ENCODE measurements at places on chromosomes 16 and 17.

DNA sequence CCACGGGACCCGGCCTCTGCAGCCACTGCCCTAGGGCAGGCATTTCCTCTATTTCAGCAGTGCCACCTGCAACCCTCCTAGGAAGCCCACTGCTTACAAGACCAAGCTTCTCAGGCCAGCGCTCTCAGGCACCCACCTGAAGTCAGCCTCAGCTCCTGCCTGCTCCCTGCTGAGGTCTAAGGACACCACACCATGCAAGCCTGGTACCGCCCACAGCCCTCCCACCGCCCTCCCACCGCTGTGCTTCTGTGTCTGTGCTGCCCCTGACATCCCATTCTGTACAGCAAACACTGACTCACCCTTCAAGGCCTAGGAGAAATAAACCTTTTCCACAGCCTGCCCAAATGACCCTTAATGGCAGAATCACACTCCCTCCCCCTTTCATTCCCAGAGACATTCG, 6.3 kb downstream of the CLUH start:
- no peak for DNase-seq

DNA sequence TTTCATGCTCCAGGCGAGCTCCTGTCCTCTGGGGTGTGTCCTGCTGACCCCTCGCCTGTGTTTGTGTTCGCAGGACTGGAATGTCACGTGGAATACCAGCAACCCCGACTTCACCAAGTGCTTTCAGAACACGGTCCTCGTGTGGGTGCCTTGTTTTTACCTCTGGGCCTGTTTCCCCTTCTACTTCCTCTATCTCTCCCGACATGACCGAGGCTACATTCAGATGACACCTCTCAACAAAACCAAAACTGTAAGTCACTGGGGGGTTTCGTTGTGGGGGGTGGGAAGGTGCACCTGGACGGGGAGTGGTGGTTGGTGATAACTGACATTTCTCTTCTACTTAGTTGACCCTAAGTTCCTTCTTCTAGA, 58.3 kb downstream of the ABCC1 start:
- DNase-seq, result no peak

DNA sequence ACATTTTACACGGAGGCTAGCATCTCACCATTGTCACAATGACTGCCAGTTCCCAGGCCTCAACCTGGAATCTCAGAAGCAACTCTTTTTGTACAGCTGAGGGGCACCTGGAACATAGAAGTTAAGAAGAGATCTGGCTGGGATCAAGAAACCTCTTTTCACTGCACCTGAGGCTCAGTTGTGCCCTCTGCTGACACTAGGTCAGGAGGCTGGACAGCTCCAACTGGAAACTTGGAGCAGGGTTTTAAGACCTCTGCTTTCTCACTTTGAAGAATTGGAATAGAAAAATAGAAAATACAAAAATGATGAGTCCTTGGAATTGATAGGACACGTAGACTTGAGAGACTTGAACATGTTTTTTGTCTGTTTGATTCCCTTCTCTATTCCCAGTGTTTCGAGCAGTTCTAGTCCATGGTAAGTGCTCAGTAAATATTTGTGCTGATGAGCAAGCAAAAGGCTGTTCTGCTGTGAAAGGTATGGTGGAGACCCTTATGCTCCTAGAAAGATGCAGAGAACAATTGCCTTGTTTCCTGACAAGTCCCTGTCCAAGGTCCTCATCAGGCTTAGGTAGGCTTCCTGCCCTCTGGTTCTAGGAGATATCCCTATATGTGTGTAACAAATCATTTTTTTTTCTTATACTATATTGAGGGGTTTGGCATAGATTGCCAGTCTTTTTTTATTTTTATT, 13.6 kb upstream of the PPM1D start:
- no peak for DNase-seq

DNA sequence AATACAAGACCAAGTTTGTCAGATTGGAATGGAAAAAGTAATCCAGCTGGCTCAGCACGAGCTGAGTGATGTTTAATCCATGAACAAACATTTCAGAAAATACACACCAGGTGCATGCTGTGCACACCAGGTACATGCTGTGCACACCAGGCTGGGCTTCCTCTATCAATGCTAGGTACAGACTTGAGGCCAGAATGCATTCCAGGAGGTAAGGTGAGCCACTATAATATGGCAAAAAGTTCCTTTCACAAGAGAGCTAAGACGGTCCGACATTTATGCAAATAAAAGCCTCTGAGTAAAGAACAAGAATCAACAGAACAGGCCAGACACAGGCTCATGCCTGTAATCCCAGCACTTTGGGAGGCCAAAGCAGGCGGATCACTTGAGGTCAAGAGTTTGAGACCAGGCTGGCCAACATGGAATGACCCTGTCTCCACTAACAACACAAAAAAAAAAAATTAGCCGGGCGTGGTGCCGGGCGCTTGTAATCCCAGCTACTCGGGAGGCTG, 128.2 kb downstream of the ZNF778 start:
- DNase-seq, result no peak

GRCh38 chr16:86882586-86883280, 304.4 kb downstream of the FOXL1 start:
- DNase-seq, result no peak

DNA sequence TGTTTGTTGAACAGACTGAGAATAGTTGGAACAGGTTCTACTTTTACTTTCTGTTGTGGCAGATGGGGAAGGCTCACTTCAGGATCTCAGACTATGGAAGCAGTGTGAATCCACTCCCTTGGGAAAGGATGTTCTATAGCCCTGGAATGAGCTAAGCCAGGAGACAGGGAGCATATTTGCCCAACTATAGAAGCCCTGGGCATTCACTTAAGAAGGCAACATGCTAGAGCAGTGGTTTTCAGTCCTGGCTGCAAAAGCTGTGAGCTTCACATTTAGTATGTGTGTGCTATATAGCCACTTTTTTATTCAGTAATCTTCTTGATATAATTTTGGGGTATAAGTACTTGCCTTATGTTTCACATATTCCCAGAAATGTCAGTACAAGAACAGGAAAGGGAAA, 1.2 kb upstream of the KRT32 start:
- DNase-seq, result no peak

DNA sequence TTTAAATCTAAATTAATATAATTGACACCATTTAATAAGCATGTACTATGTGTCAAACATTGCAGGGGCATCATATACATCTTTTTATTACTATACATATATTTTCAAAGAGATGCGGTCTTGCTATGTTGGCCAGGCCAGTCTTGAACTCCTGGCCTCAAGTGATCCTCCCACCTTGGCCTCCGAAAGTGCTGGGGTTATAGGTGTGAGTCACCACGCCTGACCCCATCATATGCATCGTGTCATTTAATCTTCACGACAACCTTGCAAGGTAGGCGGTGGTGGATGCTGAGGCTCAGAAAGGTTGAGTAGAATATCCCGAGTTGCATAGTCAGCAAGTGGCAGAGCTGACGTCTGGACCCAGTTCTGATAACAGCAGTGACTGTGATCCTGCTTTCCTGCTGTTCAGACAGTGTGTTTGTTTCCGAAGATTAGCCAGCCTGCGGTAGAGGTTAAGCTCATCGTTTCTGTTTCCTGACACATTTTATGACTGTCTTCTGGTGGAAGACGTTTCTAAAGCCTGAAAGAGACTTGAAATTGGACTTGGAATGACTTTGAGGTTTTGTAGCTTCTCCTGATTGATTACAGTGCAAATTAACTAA, 316.6 kb downstream of the SNX29 start:
- no peak for DNase-seq

GRCh38 chr16:3150346-3151218, 15.8 kb downstream of the ZNF213 start:
- DNase-seq, result no peak

DNA sequence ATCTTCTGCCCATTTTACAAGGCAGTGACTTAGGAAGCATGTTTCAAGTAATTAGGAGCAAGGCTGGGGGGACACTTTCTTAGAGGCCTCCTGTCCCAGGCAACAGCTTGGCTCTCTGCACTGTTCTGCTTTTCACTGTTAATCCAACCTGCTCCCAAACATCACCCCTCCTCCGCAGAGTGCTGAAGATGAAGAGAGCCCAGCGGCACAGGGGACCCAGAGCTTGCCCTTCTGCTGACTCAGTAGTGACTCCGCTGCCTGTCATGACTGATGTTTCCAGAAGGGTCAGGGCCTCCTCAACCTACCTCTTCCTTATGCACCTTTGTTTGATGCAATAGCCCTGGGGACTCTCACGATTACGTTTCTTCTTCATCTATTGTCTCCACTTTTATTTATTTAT, 38.9 kb upstream of the NDRG4 start:
- no peak for DNase-seq

DNA sequence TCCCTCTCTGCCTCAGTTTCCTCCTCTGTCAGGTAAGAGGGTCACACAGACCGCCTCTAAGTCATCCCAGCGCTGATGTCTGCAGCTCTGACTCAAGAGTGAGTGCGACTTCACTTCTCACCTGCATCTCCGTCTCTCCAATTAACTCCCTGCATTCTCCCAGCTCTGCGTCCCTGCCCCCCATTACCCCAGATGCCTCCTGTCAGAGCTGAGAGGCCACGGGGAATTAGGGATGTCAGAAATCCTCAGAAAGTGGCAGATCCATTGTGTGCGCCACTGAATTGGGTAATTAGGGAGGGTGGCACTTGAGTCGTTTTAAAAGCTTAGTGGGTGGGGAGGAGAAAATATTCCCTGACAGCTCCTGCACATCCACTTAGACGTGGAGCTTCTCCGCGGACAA, 885.4 kb upstream of the EEF2KMT start:
- no peak for DNase-seq

GRCh38 chr17:83099086-83099555, 19.7 kb downstream of the METRNL start:
- no peak for DNase-seq

DNA sequence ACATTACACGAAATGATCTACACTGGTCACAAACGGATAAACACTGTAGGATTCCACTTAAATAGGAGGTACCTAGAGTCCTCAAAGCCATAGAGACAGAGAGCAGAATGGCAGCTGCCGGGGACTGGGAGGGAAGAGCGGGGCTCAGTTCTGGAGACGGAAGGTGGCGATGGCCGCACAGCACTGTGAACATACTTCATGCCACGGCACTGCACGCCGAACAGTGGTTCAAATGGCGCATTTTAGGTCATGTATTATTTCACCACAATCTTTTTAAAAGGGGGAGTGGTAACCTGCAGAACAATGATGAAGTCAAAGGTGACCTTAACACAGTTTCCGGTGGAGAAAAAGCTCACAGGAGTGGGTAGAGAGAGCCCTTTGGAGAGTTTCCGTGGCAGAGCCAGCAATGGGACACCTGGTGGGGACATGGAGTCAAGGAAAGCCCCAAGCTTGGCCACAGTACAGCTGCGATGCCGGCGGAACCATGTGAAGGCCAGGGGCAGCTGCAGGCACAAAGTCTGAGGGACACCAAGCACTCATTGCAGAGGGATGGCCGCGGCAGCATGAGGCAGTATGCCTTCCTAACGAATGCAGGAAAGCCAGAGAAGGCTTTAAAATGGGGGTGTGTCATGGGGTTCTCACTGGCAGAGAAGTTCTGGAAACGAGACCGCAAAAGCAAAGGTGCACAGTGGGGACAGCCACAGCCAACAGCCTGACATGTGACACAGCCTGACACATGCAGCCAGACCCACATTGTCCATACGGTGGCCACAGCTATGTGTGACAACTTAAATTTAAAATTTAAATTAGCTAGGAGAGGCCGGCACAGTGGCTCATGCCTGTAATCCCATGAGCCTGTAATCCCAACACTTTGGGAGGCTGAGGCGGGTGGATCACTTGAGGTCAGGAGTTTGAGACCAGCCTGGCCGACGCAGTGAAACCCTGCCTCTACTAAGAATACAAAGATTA, 7.3 kb downstream of the FLCN start:
- no peak for DNase-seq

DNA sequence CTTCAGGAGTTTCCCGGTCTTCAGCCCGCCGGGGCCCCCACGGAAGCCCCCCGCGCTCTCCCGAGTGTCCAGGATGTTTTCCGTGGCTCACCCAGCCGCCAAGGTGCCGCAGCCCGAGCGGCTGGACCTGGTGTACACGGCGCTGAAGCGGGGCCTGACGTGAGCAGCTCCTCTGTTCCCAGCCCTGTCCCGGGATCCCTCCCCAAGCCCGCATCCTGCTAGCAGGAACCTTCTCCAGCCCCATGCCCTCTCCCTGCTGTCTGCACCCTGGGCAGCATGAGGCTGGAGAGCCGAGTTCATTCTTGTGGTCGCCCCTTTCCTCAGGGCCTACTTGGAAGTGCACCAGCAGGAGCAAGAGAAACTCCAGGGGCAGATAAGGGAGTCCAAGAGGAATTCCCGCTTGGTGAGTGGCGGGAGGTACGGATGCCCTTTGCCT, 10.1 kb downstream of the RIPOR1 start:
- no peak for DNase-seq

DNA sequence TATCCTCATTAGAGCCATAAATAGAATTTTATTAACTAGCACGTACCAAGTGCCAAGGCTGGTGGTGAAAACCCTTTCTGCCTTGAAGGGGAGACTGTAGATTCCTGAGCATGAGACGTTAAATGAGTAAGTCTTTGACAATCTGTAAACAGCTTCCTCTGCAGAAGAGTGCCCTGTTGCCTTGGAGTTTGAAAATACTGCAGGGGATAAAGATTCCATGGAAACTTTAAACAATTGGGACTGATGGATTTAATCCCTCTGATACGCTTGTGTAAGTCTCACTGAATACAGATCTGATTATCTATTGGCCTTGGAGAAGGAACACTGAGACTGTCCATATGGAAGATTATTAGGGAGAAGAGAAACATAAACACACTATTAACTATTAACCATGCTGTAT, 1053.4 kb upstream of the RBFOX1 start:
- DNase-seq, result no peak

DNA sequence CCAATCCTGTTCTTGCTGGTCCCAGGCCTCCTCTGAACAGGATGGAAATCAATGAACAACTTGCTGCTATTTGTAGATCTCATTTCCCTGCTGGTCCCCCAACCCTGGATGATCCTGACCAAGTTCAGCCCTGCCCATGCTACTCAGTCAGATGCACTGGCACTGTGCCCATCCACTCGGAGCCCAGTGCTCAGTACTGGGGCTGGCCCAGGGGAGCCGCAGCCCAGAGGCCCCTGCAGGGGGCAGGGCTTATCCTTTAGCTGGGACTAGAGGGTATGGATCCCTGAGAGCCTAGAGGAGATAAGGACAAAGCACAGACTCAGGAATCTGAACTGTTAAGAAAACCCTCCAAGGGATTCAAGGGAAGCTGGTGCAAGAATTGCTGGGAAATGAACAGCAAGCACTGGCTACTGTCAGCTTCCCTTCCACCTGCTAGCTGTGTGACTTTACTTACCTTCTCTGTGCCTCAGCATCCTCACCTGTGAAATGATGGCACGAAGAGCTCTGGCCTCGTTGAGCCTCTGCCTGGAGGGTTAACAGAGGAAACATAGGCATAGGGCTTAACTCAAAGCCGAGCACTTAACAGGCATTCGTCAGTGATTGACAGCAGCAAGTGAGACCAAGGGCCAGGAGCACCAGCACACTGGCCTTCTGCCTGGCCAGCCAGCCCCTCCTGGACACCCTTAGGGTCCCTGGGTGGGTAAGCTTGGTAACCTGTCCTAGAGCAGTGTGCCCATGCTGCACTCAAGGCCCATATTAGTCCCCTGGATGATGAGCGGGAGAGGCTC, 29.8 kb upstream of the C1QL1 start:
- DNase-seq, result no peak

GRCh38 chr17:42692489-42692888, 10.2 kb downstream of the CNTNAP1 start:
- DNase-seq, result no peak
